ENCODE measurements at places on chromosomes 13 and 19.
A peak's percentile ranks its signal among the peaks of the same experiment; 100 is the strongest.

- DNase-seq: no peak
Observed at GRCh38 chr19:788686-788982, 8.6 kb upstream of the PTBP1 start.

- peak; percentile 88 for DNase-seq
Observed at GRCh38 chr19:45076029-45076850, at the start of gene ZNF296. TSS of gene ZNF296 (minus strand) at chr19:45076478. CDS start at chr19:45076373, 105 bp downstream.

DNA sequence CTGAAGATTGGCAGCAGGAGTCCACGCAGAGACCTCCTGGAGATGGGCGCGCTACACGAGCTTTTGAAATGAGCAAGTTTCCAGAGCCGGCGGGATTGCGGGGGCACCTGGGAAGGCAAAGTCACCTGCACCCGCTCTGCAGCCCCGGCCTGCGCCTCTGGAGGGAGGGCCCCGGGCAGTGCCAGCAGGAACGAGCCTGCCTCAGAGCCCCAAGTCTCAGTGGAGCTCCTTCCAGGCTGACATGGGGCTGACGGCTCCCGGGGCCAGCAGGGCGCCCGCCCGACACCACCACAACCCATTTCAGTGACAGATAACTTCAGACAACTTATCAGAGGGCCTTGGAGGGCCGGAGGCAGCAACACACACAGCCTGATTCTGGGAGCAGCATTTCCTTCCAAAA, 45.0 kb downstream of the RASA3 start:
- peak; percentile 12 for DNase-seq

- no peak for DNase-seq
Observed at GRCh38 chr19:38042132-38042531, 135.1 kb downstream of the SIPA1L3 start.

DNA sequence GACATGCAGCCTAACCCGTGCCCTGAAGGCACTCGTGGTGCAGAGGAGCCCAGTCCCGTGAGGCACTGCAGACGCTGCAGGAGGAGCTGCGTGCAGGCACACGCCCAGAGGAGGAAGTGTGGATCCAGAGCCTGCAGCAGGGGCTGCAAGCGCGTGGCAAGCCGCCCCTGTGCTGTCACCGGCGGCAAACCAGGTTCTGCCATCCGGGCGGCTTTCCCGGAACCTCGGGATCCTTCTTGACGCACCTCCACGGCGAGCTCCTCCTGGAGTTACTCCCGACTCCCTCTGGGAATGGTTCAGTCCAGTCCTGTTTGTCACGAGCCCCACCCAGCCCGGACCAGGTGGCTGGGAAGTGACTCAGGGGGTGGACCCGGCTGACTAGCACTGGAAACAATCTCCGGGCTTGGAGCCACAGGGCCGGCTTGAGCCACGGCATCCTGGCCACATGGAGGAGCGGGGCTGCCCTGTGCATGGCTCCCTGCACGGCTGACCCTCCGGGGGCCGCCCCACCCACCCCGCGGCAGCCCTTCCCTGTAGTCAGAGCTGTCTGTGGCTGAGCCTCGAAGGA, 10.2 kb downstream of the DPP9 start:
- no peak for DNase-seq

DNA sequence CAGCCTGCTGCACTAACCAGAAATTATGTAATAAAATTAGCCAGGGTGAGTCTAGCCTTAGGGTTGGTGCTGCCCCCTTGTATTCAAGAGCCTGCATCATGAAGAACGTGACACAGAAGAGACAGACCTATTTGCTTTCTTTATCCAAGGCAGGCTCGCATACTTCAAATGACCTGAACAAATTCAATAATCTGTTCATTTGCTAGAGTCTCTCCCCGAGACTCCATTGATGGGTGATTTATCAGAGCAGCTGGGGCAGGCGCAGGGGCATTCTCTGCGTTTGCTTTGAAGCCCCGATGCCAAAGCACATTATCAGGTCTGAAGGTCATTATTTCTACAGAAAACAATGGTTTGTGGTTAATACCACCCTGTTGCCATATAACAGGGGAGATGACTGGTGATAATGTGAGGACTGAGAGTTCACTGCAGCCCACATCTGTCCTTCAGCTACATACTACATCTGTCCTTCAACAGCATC, 520.3 kb downstream of the DIAPH3 start:
- no peak for DNase-seq

GRCh38 chr19:16384688-16385087, 60.1 kb downstream of the KLF2 start:
- no peak for DNase-seq

- no peak for DNase-seq
Observed at GRCh38 chr13:42996584-42996983, 4.5 kb upstream of the EPSTI1 start.

- no peak for DNase-seq
Observed at GRCh38 chr13:33106656-33107360, 90.6 kb downstream of the KL start.

- no peak for DNase-seq
Observed at GRCh38 chr13:109834973-109835720, 48.8 kb upstream of the IRS2 start.

GRCh38 chr13:76607866-76608265, 278.3 kb downstream of the KCTD12 start:
- DNase-seq: no peak

DNA sequence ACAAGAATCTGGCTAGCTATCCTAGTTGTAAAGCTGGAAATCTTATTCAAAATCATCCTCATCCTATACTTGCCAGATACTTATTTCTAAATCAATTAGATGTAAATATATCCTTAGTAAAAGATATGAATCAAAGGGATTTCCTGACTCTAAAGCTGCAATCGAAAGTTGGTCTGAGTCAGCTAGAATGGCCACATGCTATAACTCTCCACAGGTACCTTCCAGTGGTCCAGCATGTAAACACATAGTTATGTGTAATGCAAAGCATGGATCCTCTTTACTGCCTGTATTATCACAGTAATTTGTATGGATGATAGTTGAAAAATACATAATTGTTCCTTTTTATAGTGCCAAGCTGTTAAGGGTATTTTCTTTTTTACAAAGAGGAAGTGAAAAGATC, 27.4 kb downstream of the SLITRK6 start:
- no peak for DNase-seq

DNA sequence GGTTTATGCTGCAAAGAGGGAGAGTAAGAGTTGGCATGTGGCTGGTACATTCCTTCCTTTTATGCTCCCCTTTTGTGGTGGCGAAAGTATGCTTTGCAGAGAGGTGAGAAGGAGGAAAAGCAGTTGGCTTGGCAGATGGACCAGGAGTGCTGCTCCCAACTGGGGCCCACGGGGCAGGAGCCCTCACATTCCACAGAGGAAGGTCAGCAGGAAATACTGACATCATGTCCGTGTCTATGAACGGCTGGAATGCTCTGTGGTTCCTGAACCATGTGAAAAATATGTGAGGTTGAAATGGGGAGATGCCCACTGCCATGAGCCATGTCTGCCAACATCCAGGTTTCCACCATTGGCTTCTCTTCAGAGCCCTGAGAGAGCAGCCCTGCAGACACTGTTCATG, 33.3 kb upstream of the GAS6 start:
- no peak for DNase-seq

DNA sequence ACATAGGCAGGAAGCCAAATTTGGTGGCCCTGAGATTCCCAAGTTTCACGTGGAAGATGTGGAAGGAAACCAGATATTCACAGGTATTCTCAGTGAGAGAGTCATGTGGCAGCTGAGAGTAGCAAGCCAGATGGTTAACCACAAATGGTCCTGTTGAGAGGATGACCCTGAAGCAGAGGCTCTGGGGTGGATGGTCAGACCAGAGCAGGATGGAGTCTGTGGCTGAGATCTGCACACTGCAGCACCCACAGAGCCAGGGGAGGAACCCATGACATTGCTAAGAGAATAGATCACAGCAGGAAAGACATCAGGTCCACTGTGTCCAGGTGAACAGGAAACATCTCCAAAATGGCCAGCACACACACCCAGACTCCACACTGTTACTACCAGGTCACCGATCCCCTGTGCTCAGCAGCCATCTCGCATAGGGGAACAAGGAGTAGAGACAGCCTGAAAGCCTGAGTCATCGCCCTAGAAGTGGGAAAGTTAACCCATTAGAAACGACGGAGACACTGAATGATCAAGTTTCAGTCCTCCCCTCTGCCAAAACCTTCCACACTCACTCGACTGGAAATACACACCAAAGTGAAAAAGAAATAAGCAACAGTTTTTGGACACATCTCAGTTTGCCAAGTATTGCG, 160.0 kb downstream of the RBM26 start:
- DNase-seq: no peak

DNA sequence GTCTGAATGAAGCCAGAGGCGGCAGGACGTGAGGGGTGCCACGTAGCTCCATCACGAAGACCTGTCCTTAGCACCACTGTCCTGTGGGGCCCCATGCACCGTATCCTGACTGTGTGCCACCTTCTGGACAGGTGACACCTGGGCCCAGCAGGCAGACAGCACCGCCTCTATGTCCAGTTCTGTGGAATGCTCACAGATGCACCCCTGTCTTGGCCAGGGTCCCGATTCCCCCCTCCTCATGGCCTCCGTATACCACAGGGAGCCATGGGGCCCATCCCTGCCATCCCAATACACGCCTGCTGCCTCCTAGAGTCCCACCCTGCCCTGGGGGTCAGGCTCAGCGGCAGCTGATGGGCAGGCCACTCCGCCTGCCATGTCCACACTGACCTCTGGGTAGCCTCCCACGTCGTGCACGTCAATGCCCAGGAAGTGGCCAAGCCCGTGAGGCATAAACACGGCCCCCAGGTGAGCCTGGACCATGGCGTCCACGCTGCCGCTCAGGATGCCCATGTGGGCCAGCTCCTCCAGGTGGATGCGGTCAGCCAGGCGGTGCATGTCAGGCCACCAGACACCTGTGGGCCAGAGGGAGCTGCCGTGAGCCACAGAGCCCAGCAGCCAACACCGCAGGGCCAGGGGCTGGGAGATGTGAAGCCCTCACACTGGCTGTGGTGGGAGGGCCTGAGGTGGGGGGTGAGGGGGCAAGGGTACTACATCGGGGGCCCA, 17.6 kb downstream of the CEBPG start:
- no peak for DNase-seq

GRCh38 chr19:33260628-33261418, 35.2 kb upstream of the SLC7A10 start:
- no peak for DNase-seq

DNA sequence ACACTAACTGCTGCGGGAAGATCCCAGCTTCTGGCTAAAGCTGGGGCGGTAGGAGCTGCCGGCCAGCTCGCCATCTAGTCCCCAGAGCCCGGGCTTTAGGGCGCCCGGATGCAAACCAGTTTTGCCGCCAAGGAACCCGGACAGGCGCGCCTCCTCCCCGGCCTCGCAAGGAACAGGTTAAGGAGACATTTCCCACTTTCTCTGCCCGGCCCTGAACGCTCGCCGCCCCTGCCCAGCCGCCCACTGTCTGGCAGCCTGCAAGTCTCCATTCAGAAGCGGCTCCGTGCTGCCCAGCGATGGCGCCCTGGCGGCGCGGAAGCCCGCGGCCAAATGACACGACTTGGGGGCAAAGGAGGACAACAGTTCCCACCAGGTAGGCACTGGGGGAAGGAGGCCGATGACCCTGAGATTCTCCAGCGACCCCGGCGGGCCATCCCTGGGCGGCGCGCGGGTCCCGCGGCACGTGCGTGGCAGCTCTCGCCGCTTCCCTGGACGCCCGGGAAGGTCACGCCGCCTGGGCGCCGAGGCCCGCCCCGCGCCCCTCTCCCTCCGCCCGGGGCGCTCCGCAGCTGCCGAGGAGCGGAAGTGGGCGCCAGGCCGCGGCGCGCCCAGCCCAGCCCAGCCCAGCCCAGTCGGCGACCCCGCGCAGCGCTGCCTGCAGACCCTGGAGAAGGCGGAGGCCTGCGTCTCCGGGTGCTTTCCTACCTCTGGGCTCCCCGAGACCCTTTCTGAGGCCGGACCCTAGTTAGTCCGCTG, 42.2 kb upstream of the HNRNPA1L2 start:
- DNase-seq: peak; percentile 37

GRCh38 chr13:85303630-85304029, 495.6 kb downstream of the SLITRK6 start:
- no peak for DNase-seq

DNA sequence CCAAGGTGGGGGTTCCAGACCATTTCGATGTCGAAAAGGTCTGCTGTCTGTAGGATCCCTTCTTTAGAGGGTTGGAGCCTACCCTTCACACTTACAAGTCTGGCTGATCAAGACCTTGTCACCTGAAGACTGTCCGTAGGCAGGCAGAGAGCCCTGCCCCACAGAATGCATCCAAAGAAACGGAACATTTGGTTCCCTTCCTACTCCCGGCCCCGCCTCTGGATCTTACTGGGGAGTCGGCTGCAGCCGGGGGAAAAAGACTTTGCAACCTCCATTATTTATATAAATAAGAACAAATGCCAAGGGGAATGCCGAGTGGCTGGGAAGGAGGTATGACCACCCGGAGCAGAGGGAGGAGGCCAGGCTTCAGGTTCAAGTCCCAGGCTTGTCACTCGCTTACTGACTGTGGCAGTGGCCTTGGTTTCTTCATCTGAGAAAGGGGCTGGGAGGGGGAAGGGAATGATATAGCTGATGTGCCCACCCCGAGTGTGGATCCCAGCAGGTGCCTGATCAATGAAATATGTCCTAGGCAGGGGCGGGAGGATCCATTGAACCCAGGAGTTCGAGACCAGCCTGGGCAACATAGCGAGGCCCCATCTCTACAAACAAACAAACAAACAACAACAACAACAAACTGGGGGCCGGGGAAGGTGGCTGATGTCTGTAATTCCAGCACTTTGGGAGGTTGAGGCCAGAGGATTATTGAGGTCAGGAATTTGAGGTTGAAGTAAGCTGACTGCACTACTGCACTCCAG, 48.7 kb downstream of the RFX2 start:
- DNase-seq: no peak

GRCh38 chr13:24083722-24084421, 76.6 kb upstream of the SPATA13 start:
- DNase-seq: no peak

- DNase-seq: no peak
Observed at GRCh38 chr19:13681509-13681908, 82.8 kb upstream of the MRI1 start.

- DNase-seq: no peak
Observed at GRCh38 chr13:24997367-24997967, 98.5 kb upstream of the PABPC3 start.

DNA sequence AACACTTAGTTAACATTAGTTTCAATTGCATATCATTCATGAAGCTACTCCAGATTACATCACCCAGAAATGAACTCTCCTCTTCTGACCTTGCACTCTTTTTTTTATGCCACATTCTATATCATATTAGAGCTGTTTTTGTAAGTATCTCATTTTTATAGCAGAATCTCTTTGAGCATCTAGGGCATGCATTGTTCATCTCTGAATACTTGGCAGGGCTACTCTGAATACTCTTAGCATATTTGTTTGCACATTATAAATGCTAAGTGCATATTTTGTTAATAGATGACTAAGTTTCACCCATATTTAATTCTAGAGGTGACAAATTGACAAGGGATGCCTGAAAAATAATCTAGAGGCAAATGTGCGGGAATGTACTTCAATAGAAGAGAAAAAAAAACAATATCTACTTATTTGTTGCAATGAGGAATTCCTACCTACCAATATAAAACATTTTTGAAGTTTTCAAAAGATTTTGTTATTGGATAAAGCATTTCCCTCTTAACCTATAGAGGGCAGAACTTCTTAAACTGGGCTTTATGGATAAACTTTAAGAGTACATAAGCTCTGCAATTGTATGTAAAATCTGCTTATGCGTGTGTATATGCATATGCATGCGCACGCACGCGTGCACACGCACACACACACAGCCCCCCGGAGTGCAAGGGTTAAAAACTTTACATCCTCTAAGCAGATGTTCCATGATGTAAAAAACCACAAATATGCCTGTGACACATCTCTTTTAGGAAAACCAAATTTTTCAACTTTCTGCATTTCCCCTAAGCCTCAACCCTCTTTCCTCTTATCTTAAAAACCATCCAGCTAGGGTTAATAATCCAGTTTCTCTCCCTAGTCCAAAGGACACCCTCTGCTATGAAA, 73.0 kb upstream of the OXGR1 start:
- DNase-seq: no peak

GRCh38 chr13:87080100-87080779, 590.9 kb upstream of the SLITRK5 start:
- DNase-seq: no peak

Data from activated T-cell treated with anti-CD3 and anti-CD28 coated beads, Interleukin-2, amount 50 U/mL, for 48 hours (primary cell).